ENCODE measurements at places on chromosomes 3 and 15.

GRCh38 chr15:96495386-96495785, 164.9 kb downstream of the NR2F2 start:
- DNase-seq, result no peak

DNA sequence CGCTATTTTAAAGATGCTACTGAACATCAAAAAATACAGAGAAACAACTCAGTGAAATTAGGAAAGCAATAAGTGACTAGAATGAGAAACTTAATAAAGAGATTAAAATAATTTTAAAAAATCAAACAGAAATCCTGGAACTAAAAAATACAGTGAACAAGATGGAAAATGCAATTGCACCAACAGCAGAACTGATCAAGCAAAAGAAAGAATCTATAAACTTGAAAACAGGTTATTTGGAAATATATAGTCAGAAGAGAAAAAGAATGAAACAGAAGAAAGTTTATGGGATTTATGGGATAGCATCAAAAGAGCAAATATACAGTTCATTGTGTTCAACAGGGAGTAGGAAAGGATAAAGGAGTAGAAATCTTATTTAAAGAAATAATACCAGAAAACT, 53.3 kb downstream of the MEX3B start:
- DNase-seq, result no peak

DNA sequence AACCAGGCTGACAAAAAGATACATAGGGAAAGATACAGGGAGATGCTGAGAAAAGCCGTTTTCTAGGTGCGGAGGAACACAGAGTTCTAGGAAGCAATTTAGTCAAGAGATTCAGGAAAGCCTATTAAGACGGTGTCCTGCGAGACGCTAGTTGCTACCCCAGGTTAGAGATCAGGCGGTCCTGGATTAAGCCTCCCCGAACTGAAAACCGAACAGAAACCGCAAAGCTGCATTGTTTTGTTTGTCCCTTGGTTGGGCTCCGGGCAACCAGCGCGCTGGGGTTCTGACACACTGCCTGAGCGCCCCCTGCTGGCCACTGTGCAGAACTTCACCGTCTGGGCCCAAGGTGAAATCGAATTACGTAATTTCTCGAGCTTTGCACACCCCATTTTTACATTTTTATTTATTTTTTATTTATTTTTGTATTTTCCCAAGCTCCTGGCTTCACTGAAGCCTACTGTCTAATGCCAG, 37.3 kb upstream of the NDUFB4 start:
- DNase-seq, result peak; percentile 91

DNA sequence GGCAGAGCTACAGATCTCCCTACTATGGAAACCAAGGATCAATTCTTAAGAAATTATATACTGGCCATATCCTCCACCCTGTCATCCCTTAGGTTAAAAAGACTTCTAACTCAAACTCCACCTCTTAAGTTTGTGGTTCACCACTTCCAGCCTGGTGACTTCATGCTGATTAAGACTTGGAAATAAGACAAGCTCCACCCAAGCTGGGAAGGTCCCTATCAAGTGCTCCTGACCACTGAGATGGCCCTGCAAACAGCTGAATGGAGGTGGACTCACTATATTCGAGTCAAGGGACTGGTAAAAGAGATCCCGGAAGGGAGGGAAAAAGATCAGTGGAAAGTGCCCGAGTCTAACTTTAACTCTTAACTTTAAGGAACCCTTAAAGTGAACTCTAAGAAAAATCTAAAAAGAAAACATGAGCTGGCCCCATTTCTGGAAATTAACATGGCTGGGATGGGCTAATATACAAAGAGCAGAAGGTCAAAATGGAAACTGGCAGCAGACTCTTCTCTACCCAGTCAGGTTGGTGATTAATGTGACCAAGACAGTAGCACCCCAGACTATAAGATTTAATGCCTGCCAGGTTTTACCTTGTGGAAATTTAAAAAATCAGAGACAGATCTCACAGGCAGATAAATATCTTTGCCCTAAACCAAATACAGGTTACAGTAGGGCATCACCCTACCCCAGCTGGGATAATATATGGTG, 43.9 kb downstream of the PPCDC start:
- peak; percentile 18 for DNase-seq

- DNase-seq, result no peak
These were observed 241.6 kb downstream of the ZNF621 start for GRCh38 chr3:40766396-40766795.

All from CD4-positive, alpha-beta T cell treated with Interleukin-17A for 4 hours (primary cell).